ENCODE measurements at places on chromosomes 6 and 20.

DNA sequence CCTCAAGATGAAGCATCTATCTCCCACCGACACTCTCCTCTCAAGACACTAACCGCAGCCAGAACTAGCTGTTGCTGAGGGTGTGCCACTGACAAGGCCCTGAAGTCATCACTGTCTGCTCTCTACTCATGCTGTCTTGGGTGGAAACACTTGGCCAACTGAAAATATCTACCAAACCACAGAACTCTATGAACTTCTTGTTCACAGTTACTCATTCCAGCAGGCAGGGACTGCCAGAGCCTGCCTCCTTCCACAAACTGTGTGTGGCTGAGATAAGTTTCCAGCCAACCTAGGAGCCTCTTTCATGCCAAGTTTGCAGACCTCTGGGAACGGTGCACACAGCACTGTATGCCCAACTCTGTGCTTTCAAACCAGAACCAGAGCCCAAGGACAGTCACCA, 45.5 kb upstream of the NXT1 start:
- DNase-seq: no peak

DNA sequence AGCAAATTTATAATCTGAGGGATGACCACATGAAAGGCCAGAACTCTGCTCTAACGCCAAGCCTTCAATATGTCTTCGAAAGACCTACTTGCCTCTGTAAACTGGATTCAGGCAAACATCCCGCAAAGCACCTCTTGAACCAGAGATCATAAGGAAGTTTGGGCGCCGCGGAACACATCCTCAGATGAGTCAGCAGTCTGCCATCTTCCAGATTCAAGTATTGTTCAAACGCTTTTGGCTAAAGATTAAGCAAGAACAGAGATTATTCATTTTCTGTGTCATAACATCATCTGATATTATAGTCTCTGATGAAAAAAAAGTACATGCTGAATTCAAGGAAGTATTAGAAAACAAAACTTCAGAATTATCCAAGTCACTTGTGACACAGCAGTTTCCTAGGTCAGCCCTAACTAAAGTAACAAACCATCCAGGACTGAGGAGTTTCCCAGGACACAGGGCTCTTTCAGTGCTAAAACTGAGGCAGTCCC, 20.8 kb downstream of the TBC1D7 start:
- DNase-seq: no peak

DNA sequence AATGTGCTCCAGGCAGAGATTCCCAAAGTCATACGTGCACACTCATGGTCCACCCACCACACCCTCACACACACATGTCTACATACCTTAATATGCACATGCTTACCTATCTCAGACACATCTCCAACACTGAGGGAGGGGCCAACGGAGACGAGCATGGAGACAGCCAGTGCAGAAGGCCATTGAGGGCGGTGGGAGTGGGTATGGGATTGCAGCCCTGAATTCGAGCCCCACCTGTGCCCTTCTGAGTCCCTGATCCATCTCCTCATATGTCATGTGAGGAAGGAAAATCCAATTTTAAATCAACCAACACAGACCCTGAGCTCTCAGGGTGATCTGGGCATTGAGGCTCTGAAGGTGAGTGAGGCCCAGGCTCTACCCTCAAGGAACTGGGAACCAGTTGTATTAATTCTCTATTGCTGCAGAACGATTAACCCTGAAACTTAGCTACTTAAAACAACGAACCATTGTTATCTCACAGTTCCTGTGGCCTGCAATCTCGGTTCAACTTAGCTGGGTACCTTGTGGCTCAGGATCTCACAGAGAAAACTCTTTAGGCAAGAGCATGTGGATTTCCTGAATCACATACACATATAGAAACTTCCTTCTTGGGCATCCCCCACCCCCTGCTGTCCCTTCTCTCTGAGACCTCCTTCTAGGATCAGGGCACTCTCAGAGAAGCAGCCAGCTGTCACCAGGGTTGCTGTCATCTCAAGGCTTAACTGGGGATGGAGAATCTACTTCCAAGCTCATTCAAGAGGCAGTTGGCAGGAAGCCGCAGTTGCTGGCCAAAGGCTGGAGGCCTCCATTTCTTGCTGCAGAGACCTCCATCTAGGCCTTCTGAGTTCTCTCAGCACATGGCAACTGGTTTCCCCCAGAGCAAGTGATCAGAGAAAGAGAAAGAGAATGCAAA, 28.3 kb downstream of the GLP1R start:
- no peak for DNase-seq

GRCh38 chr20:30489614-30490003, 767.9 kb upstream of the DEFB115 start:
- no peak for DNase-seq

DNA sequence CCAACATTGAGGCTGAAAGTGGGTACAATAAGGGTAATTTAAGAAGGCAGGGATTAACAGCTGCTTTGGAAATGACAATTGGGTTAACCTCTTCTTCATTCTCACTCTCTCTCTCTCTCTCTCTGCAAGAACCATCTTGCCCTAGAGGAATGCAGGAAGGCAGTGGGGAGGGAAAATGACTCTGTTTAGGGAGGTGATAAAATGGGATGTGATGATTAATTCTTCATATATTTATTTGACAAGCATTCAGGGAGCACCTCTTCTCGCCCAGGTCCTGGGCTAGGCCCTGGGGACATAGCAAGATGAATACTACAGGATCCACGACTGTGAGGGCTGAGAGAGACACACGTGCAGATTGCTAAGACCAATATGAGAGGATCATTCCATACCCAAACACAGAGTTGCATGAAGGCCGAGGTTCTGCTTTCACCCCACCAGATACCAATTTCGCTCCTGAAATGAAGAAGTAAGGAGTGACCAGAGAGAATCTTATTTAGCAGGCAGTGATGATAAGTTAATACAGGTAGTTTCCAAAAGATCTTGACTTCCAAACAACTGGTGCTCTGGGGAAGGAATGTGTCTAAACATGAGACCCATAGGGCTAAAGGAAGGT, 13.3 kb upstream of the PTPN1 start:
- DNase-seq: no peak

DNA sequence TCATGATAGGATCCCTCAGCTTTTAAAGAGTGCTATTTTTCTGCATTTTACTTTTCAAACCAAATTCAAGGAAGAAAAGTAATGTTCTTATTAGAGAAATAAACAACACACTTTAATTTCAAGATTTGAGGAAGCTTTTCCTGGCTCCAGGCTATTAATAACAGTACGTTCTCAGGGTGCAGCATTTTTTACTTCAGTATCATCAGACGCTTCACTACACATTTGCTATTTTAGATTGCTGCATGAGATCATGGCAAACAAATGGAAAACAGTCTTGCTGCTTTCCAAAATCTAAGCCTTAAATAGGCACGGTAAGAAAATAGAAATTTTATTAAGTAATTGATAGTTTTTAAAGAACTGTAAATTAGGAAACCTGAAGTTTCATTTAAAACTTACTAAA, 253.6 kb upstream of the EXOC2 start:
- DNase-seq: no peak

DNA sequence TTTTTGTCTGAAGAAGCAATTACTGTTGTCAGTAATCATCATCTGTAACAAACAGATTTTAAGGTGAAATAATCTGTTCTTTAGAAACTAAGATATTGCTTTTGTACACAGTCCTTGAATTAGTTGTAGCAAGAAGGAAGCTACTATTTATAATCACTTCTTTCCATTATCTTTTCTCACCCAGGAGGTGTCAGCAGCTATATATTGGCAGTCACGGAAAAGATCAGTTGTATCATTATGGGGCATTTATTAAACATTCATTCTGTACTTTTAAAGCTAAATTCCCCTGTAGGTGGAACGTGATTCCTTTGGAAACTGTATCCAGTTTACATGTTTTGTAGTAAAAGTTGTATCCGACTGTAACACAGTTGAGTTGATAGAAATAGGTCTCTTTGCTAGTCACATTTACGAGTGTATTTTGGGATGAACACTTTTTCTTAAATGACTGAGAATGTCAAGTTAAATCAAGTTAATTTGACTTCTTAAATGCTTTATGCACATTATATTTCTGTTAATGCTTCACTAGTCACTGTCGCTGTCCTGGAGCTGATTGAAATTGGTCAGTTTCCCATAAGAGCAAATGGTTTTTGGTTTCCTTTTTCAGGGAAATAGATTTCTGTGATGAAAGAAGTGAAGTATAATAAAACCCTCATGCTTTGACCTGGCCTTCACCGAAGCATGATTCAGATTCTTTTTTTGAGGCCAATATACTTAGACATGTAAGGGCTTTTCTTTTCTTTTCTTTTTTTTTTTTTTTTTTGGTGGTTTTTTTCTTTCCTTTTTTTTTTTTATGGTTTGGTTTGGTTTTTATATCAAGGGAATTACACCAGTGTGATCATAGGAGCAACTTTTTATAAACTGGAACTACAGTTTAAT, 5.1 kb downstream of the QKI start:
- no peak for DNase-seq

- DNase-seq: no peak
Observed at GRCh38 chr6:152085451-152085921, 278.0 kb downstream of the ESR1 start.

DNA sequence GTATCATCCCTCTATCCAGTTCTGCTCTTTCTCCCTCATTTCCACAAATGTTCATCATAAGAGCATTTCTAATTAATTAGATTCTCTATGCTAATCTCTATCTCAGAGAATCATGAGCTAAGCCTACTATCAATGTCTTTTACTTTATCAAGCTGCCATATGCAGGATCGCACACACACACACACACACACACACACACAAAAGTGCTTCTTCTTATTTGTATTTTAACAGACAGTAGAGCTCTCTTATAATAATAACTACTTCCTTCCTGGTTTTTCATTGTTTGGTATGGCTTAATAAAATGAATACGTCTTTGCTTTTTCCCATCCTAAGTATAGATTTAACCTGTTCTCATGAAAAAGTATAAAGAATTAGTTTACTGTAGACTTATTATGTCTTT, 170.2 kb downstream of the HAO1 start:
- no peak for DNase-seq

DNA sequence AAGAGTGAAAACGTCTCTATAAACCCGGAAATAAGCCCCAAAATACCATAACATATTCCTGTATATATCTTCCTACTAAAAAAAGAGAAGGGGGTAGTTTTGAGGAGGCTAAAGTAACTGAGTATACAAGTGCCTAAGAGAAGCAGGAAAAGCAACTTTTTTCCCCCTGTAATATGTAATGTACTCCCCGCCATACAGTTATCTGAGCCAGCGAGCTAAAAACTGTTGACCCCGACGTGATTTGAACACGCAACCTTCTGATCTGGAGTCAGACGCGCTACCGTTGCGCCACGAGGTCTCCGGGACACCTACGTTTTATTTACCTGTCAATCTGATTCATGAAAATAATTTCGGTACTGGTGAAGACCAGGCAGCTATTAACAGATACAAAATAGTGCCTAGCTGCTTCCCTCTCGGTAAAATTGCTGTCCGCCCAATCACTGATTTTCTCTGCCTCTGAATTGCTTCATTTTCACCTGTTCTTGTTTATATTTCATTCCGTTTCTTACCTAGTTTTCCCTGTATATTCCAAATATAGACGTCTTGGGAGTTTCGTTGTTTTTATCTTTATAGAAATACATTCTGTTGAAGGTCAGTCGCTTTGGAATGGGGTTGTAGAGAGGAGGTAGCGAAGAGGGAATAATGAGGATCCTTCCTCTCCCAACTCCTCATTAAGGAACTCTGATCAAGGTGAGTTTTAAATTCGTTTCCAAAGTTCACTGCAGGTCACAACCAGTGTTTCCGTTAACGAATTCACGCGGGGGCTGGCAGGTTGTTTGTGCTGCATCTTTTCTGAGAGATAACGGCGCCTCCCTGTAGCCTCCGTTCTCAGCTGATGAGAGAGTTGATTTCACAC, 33.6 kb upstream of the BTN3A2 start:
- no peak for DNase-seq

DNA sequence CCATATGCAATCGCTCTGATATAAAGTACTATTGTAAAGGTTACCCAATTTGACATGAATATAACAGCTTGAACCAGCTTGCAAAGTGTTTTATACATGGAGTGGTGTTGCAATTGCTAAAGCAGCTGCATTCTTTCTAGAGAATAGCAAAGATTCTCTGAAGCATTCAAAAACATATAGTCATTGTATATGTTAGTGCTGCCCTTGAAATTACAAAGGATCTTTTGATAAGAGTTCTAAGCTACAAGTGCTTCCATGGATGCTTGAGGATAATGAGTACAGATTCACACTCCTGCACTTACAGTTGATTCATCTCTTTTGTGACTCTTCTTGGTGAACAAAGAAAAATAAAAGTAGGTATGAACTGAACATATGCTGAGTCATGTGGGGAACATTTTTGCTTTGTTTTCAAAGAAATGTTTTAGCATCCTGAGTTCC, 175.7 kb downstream of the ALDH8A1 start:
- DNase-seq: no peak

GRCh38 chr20:21179757-21180156, 53.9 kb downstream of the KIZ start:
- DNase-seq: no peak

- DNase-seq: no peak
Observed at GRCh38 chr6:126118058-126118755, 131.9 kb downstream of the TRMT11 start.

DNA sequence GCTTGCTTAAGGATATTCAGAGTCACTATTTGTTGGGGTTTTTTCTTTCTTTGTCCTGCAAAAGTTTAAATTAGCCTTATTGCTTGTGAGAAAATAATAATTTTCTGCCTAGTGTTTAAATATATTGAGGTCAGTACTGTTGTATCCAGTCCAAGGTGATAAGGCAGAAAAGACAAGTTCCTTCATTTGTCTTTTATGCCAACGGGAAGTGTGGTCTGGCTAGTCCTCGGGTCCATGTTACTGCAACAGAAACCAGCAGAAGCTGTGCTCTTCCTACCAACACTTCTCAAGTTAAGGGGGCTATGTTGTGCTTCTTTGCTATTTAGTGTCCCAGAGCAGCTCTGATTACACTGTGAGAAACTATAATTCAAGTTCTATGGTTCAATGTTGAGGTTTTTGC, 301.1 kb downstream of the TBC1D7 start:
- no peak for DNase-seq

DNA sequence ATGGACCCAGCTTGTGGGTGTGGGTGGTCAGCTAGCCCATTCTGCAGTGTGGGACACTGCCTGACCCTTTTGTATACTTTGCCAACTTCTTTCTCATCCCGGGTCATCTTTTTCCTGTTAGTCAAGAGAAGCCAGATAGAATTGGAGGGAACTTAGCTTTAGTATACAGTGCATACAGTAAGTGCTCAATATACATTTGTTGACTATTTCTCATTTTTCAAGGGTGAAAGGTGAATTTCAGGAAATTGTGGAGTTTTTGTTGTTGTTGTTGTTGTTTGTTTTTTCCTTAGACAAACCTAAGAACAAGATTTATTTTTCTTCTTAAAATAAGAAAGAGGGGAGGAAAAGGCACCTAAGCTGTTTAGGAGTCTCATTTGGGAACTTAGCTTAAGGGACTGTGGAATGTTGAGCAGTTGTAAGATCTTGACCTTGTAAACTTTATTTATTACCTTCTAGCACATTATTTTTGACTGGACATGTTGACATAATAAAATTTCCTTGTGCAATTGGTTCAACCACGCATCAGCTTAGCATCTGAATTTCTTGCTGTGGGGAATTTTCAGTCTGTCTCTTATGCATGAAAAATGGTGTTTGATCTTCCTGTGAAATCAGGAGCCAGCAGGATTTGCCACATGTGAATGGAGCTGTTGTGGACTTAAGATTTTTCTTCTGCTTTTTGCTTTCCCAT, 113.6 kb downstream of the ARID1B start:
- no peak for DNase-seq

- DNase-seq: peak; percentile 84
Observed at GRCh38 chr6:30646450-30647241, at the start of gene C6orf136. C6orf136 (plus strand) TSS chr6:30647133; CDS start chr6:30647232, 99 bp downstream.

GRCh38 chr20:40970218-40970617, 58.4 kb upstream of the TOP1 start:
- no peak for DNase-seq

Measured in activated CD4-positive, CD25-positive, alpha-beta regulatory T cell treated with anti-CD3 and anti-CD28 coated beads, Interleukin-2, amount 50 U/mL, for 16 hours (primary cell).